ENCODE measurements at places on chromosomes 1 and 21.

GRCh38 chr1:96962751-96963211 is 241.2 kb downstream of the PTBP2 start:
- DNase-seq, result no peak

- DNase-seq, result no peak
These were observed 3.6 kb upstream of the ZNF672 start for GRCh38 chr1:248834343-248834940.

DNA sequence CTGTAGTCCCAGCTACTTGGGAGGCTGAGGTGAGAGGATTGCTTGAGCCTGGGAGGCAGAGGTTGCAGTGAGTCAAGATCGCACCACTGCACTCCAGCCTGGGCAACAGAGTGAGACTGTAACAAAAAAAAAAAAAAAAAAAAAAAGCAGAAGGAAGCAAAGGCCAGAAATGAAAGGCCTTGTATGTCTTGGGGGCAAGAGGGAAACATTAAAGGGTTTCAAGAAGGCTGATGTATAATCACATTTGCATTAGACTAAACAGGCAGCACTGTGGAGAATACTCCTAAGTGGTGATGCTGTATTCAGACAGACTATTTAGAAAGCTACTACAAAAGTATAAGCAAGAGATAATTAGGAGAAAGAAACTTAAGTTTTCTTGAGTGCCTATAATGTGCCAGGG is 10.4 kb downstream of the ANP32E start:
- DNase-seq, result no peak

- peak; percentile 48 for DNase-seq
These were observed 1103.3 kb upstream of the B3GALT2 start for GRCh38 chr1:194289569-194290266.

GRCh38 chr1:160032165-160032820 is 503 bp upstream of the PIGM start:
- DNase-seq, result no peak

DNA sequence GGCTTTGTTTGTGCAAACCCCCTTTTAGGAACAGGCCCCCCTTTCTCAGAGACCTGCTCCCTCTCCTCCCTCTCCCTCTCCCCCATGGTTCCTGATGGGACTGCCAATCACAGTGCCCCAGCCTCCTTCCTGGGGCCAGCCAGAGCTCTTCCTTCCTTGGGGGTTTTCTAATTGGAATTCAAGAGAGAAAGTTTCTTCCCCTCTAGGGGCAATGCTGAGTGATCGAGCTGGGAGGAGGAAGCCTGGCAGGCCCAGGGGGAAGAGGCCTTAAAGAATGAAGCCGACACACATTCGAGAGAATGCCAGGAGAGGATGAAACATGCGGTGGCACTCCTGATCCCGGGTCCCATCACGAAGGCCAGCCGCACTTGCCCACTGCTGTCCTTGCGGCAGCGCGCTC is 21.3 kb upstream of the COL16A1 start:
- no peak for DNase-seq

- no peak for DNase-seq
These were observed 149.1 kb downstream of the ZNF281 start for GRCh38 chr1:200260597-200261335.

- no peak for DNase-seq
These were observed 13.9 kb upstream of the LY9 start for GRCh38 chr1:160781914-160782689.

- no peak for DNase-seq
These were observed 25.4 kb downstream of the ANGEL2 start for GRCh38 chr1:212990276-212990675.

GRCh38 chr1:222919478-222919865 is 104.6 kb downstream of the DISP1 start:
- no peak for DNase-seq

DNA sequence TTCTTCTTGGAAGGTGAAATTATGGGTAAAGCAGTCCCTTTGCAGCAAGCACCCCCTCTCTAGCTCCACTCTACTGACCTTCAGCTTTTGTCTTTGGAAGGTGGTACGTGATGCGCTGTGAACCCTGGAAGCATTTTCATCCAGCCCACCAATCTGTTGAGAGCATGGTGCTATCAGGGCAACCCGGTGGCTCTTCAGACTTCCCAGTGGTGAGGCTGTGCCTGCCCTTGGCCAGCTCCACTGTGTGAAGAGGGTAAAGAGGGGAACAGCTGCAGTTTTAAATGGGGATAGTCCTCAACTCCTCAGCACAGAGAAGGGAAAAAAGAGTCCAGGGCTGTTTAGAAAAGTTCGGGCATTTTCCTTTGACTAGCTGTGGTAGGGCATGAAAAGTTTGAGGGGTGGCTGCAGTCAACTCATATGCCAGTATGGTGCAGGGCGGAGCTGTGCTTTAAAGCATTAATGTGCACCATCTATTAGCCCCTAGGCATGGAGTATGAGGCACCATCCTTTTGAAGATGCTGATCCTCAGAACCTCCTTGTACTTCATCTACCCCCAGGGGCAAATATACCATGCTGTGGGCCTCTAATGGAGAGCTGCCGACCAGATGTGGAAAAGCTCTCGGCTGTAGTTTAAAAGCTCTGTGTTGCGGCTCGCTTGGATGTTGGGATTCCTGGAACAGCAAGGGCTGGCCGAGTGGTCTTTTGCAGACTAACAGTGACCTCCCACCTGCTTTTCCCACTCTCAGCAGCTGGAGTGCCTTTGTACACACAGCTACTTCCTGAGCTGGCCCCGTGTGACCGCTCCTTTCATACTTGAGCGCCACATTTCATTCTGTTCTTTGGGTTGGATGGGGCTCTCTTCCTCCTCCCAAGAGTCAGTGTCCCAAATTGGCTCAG is 123.0 kb downstream of the PEX14 start:
- DNase-seq, result no peak

- DNase-seq, result no peak
These were observed 152.4 kb downstream of the HLX start for GRCh38 chr1:221031458-221032203.

DNA sequence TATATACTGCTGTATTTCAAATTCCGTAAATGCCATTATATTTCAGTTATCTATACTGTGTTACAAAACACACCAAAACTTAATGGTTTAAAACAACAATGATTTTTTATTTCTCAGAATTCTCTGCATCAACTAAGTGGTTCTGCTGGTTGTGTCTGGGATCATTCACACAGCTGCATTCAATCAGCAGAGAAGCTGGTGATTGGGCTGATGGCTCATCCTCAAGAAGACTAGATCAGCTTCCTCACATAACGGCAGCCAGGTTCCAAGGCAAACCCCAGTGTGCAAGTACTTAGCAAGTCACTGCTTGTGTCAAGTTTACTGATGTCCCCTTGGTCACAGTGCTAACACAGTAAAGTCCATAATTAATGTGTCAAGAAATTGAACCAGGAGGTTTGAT is 86.3 kb upstream of the VANGL1 start:
- DNase-seq, result no peak

DNA sequence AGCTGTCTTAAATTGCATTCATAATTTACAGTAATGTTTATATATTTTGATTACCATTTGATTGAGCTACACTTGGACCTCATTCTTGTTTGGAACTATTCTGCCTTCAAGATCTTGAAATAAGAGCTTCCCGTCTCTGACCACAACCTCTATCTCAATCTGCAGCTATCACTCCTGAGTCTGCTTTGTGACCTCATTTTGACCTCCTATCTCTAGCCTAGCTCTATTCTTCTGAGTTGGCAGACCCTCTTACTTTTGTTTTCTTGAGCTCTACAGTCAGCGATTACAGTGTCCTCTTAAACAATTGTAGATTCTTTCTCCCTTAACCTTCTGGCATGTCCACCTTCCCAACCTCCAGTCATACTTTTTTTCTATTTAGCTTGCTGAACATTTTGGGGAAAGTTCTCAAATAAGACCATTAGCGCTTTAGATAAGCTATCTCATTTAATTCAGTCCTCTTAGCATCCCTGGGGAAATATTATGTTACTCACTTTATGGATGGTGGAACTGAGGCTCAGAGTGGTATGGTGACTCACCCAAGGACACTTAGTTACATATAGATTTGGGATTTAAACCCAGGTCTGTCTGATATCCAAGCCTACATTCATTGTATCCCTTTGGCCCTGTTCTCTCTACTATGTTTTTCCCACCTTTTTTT is 19.1 kb downstream of the RPAP2 start:
- no peak for DNase-seq

- DNase-seq, result peak; percentile 76
These were observed 45.8 kb downstream of the TMCC2 start for GRCh38 chr1:205273551-205273982.

DNA sequence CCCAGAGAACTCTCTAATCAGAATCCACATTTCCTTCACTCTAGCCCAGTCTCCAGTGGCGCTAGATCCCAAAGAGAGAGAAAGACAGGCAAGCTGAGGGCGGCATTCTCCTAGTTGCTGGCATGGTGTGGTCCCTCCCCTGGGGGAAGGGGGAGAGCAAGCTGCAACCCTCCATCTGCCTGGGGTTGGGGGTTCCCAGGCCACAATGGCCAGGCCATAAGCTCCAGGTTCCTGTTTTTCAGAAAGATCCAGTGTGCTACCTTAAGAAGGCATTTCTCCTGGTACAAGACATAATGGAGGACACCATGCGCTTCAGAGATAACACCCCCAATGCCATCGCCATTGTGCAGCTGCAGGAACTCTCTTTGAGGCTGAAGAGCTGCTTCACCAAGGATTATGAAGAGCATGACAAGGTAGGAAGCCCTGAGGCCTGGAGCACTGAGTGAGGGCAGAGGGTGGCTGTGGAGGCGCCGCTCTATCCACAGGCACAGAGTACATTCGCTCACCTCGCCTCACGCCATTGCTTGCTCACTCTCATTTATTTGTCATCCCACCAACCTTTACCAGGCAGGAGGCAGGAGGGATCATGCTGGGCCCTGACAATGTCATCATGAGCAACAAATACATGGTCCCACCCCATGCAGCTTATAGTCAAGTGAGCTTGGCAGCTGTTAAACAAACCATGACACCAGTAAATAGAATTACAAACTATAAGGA is 6.6 kb downstream of the CSF1 start:
- DNase-seq, result no peak

DNA sequence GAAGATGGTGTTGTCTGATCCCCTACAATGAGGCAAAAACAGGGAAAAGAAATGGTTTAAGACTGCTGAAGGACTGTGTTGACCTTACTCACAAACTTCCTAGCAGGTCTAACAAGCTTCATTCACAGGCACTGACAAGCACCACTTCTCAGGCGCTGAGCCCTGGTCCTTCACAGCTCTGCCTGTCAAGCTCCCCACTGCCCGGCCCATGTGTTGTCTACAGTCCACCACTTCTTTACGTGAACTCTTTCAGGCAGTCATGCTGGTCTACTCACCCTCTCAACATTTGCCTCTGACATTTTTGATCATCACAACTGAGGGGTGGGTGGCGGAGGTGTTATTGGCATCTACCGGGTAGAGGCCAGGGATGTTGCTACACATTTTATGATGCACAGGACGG is 40.7 kb upstream of the MYBPHL start:
- DNase-seq, result no peak

GRCh38 chr1:41813755-41814745 is 104.7 kb downstream of the HIVEP3 start:
- DNase-seq, result no peak

- no peak for DNase-seq
These were observed 42.1 kb downstream of the LRRC8B start for GRCh38 chr1:89566761-89567174.

- no peak for DNase-seq
These were observed 124.8 kb downstream of the AK5 start for GRCh38 chr1:77406661-77407060.

DNA sequence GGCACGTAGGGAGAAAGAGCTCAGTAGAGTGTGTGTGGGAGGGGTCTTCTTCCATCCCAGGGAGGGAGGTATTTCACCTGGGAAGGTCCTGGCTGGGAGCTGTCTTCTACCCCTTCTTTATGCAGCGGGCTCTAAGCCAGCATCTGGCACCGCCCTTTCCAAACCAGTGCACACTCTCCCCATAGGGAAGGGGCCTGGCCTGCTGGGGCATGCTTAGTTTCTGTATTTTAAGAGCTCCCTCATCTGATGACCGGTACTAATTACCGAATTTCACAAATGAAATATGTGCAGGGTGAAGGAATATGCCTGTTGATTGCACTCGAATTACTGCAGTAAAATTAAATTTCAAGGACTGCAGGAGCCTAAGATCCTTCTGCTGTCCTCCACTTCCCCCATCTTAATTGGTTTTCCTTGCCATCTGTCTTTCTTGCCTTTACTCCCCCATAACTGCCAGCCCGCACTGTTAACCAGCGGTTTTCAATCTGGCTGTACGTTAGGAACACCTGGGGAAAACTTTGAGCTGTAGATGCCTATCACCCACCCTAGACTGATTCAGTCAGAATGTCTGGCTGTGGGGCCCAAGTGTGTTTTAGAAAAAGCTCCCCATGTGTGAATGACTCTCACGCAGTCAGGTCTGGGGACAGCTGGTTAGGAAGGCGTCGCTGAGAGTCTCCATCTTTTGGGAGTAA is 20.1 kb downstream of the GALNT2 start:
- no peak for DNase-seq

DNA sequence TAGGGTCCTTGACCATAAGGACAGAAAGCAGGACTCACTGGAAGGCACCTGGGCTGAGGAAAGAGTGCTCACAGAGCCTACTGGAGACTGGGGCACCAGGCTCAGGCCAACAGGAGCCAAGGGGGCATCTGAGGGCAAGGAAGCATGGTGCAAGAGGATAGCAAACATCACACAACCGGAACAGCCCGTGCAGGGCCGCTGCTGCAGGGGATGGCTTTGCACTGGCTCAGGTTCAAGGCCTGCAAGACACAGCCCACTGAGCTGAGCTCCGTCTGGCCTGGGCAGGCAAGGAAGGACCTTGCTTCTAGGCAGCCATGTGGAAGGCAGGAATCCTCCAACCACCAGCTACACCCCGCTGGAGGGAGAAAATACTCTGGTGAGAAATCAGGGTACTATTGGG is 59.8 kb upstream of the KIF26B start:
- DNase-seq, result no peak

- DNase-seq, result no peak
These were observed 24.2 kb downstream of the ZBTB18 start for GRCh38 chr1:244075247-244075722.

DNA sequence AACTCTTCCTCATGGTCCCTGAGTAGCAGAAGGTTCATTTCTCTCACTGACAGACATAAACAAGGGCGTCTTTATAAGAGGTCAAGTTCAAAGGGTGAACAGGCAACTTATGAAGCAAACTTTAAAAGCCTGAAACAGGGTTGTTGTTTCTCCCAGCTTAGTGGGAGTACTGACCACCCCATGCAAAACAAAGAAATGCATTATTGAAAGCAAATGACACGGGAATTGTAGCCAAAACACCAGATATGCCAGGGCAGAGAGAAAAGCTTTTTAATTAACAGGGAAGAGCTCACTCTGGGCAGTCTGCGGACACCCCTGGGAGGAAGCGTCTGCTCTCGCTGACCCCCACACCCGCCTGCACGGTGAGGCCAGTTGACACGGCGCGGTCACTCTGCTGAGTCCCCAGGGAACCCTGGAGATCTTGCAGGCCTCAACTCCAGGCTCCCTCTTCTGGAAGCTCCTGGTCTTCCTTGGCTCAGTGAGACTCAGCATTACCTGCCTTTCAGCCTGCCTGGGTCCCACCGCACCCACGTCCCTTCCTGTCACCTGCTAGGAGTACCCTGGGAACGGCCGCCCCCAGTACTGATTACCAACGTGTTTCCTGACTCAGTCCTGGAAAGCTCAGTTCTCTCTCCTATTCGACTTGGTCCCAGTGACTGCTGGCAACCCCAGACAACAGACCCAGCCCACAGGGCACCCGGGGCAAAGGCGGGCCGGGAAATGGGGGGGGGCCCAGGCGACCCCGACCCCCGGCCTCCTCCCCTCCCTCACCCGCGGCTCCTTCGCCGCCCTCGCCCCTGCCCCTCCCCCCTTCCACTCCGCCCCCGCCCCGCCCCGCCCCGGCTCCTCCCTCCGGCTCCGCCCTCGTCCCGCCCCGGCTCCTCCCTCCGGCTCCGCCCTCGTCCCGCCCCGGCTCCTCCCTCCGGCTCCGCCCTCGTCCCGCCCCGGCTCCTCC is 972 bp downstream of the CFAP410 start:
- no peak for DNase-seq
